SK-N-DZ (cell line): ENCODE measurements at places on chromosomes 16 and 17.

GRCh38 chr17:33057564-33057963, 65.9 kb downstream of the SPACA3 start:
- no peak for DNase-seq

DNA sequence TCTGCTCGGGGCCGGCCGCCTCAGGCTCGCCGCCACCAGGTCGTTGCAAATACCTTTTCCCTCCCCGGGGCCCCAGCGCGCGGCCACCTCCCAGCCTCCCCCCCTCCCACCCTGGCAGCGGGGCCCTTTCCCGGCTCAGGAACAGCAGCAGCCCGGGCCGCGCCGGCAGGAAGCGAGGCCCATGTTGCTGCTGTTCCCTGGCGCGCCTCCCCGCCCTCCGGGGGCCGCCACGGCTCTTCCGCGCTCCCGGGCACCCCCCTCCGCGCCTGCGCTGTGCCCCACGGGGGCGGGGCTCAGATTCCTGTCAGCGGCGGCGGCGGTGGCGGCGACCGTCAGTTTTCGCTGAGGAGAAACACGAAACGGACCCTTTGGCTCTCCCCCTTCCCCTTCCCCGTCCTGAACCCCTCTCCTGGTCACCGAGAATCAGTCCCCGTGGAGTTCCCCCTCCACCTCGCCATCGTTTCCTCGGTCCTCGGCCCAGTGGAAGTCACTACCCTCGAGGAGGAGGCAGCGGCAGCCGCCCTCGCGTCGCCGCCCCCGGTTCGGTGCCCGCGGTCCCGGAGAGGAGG, at the start of gene NFAT5:
TSS of gene NFAT5 (plus strand) at position 296 of the 569 bp plus-strand sequence. CDS start 336 bp downstream, outside the sequence.
- peak; percentile 92 for DNase-seq

GRCh38 chr16:1066584-1067172, 5.9 kb upstream of the SSTR5 start:
- no peak for DNase-seq

- no peak for DNase-seq
Observed at GRCh38 chr17:7745748-7746470, 28.4 kb downstream of the DNAH2 start.

- DNase-seq: no peak
Observed at GRCh38 chr16:3797473-3797872, 80.1 kb upstream of the TRAP1 start.

GRCh38 chr16:27551036-27551435, 1.1 kb downstream of the KATNIP start:
- no peak for DNase-seq

DNA sequence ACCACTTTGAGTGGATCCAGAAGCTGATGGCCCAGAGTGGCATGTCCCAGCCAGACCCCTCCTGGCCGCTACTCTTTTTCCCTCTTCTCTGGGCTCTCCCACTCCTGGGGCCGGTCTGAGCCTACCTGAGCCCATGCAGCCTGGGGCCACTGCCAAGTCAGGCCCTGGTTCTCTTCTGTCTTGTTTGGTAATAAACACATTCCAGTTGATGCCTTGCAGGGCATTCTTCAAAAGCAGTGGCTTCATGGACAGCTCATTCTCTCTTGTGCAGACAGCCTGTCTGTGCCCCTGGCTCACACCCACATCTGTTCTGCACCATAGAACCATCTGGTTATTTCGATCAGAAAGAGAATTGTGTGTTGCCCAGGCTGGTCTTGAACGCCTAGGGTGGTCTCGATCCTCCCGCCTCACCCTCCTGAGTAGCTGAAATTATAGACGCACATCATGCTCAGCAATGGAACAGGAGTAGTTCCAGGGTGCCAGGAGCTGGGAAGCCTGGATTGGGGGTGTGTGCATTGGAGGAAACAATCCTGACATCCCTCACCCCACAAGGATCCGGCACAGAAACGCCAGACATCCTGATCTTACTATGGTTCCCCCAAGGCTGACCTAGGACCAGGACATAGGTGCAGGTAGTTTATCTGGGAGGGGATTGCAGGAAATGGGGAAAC, 4.6 kb downstream of the PRSS21 start:
- no peak for DNase-seq

GRCh38 chr17:2703181-2703580, 8.4 kb downstream of the CLUH start:
- DNase-seq: no peak

DNA sequence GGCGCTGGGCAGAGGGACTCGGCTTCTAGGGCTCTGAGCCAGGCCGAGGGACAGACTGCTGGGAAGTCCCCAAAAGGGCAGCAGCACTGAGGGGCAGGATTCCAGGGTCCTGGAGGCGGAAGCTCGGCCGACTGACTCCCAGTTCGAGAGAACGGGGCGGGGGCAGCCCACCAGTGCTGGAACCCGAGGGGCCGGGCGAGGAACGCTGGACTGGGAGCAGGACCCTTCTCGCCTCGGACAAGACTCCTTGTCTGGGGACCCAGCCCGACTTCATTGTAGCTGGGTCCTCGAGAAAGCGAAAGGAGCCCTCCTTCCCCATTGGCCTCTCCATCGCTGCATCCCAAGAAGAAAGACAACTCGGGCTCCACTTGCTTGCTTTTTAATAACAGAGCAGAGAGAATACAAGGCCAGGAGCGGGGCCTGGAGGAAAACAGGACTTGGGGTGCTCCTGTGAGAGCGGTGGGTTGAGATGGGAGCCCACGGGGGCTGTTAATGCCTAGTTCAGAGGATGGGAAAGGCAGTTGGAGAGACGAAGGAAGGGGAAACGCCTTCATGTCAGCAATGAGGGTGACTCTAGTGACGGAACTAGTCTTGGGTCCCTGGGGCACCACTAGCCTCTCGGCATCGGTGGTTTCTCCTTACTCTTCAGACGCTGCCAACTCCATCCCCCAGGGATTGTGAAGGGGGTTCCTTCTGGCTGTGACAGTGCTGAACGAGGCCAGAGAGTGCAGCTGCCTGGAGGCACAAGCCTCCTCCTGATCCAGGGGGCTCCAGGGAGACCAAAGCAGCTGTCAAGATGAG, 492 bp upstream of the CAMTA2 start:
- no peak for DNase-seq

- no peak for DNase-seq
Observed at GRCh38 chr17:74288785-74289184, 14.8 kb downstream of the DNAI2 start.

DNA sequence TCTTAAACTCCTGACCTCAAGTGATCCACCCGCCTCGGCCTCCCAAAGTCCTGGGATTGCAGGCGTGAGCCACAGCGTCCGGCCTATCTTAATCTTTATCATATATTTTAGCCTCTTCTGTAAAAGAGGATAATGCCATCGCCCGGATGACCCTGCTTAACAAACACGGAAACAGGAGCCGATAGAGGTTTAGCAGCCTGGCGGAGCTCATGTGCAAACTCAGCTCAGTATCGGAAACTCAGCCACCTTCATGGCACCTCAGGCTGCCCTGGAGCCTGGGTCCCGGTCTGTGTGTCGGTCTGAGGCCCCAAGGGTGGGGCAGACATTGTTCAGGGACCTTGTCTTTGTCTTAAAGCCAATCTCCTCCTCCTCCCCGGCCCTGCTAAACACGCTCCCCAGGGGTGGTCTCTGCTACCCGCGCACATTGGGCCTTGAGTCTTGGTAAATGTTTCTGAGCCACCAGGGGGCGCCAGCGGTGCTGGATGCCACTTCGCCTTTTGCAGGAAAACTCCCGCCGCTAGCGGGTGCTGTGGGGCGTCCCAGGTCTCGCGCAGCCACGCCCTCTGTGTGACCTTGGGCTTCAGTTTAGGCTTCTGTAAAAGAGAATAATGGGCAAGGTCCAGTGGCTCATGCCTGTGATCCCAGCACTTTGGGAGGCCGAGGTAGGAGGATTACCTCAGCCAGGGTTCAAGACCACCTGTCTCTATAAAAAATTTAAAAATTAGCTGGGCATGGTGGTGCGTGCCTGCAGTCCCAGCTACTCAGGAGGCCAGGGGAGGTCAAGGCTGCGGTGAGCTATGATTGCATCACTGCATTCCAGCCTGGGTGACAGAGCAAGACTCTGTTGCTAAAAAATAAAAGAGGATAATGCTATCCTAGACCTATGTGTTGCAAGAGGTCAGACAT, 2.7 kb downstream of the CETP start:
- DNase-seq: peak; percentile 83

- DNase-seq: peak; percentile 57
Observed at GRCh38 chr17:39239640-39240314, 14.0 kb upstream of the STAC2 start.

DNA sequence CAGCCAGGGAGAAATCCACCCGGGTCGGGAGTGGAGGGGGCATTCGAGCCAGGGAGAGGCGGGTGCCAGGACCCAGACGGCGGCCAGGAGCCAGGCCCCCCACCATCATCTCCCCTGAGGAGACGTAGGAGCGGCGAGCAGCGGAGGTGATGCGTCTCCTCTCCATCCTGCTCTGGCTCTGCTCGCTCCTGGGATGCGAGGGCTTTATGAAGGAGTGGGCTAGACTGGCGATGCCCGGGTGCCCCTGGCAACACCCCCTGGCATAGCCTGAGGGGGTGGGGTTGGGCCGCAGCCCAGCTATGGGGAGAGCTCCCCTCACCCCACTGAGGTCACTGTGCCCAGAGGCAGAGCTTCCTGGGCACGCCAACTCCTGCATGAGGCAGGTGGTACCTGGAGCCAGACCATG, at the start of gene GFAP:
TSS of gene GFAP (minus strand) at position 180 of the 406 bp plus-strand sequence. CDS start at position 166, 14 bp downstream.
- DNase-seq: no peak

- no peak for DNase-seq
Observed at GRCh38 chr17:61470530-61471136, 18.4 kb downstream of the TBX4 start.

GRCh38 chr17:64773386-64773835, 111.3 kb upstream of the SMURF2 start:
- DNase-seq: no peak
